ENCODE measurements at places on chromosomes 13 and 19.

DNA sequence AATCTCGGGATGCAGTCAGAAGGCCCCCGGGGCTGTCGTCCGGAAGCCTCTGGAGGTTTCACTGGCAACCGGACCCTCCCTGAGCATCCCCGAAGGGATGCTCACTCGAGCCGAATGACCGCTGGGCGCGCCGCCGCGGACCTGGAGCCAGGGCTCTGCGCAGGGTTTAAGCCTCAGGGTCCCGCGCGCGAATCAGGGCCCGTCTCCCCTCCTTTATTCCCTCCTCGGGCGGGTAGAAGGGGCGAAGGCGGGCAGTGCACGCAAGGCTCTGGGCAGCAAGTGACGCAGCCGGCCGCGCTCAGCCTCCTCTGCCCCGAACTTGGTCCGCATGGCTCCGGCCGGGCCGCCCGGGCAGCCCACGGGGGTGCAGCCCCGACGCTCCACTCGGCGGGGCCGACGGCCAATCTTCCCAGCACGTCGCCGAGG is 572 bp downstream of the SHISA2 start:
- DNase-seq, result no peak

GRCh38 chr19:18263324-18264136 is 10.7 kb downstream of the IQCN start:
- DNase-seq, result no peak

DNA sequence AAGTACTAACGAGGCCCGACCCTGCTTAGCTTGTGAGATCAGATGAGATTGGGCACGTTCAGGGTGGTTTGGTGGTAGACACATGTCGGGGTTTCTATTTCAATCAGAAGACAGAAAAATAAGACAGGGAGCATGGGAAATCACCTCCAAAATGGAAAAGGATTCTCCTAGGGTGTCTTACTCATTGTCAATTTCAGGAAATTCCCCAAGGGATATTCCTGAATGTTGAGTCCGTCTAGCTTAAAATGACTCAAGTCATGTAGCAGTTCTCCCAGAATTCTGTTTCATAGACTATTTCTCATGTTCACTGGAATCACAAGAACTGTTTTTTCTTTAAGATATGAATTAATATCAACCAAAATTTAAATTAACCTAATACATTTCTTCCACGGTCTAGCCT is 380.1 kb downstream of the EFNB2 start:
- DNase-seq, result no peak

DNA sequence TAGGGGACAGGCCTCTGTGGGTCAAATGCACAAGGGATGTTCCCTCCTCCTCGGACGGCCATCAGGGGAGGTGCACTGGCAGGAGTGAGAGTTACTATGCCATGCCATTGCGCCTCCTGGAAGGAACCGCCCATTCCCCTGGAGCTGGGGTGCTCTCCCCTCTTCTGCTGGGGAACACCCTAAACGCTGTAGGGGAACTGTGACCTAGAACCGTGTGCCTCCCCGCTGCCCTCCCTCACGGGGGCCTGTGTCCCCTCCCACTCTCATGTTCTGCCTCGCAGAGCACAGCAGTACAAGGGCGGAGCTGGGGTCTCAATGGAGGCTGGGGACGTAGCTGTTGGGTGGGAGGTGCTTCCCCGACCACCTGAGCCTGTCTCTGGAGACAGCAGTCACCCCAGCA is 17.2 kb upstream of the CRTC1 start:
- DNase-seq, result no peak

- DNase-seq, result no peak
These were observed 72.7 kb downstream of the DNAJC15 start for GRCh38 chr13:43095771-43096719.

DNA sequence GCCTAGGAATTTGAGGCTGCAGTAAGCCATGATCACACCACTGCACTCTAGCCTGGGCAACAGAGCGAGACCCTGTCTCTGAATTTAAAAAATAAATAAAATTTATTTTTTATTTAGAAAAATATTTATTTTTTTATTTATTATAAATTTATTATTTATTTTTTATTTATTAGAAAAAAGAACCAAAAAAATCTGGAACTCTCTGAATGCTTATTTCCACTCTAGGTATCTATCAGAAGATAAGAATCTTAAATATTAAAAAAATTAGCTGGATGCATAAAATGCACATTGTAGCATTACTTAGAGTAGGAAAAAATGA is 82.8 kb downstream of the CDADC1 start:
- DNase-seq, result no peak

DNA sequence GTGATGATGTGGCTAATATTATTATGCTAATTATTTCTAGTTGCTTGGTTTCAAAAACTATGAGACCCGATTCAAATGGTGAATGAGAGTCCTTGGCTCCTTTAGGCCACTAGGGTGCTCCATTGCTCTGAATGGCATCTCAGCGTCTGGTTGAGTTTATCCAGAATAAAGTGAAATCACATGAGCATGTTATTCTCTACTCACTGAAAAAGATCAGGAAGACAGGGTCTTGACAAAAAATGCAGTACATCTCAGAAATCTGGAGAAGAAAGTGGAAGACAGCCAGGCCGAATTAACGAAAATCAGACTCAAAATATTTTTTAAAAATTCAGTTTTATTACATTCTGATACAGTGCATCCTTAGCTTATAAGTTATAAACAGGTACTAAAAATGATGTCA is 516.2 kb downstream of the MYO16 start:
- DNase-seq, result peak; percentile 79

- DNase-seq, result no peak
These were observed 130.9 kb downstream of the SHISA2 start for GRCh38 chr13:25920931-25921330.

GRCh38 chr13:113965968-113966884 is 7.7 kb downstream of the C13orf46 start:
- DNase-seq, result no peak

- DNase-seq, result no peak
These were observed 13.3 kb upstream of the RETN start for GRCh38 chr19:7655581-7655980.

DNA sequence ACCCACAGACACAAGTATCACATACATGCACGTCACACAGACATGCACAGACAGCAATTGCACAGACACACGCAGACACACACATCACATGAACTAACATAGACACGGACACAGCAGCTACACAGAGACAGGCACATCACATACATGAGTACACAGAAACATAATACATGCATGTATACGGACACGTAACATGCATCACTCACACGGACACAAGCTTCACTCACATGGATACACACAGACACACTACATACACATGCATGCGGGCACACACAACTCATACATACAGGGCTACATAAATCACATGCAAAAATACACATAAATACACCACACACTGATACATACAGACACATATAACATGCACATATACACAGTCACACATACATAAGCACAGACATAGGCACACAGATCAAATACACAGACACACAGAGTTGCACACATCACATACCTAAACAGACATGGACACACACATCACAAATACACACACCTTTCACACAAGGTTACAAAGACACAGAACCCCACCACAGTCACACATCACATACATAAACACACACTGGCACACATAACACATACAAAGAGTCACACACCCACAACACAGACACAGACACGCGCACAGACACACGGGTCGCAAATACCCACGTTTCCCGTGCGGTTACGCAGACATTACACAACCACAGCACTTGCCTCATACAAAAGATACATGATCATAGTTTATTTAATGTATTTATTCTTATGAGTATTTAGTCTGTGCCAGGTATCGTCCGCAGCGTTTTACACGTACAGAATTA is 1.1 kb upstream of the LMTK3 start:
- no peak for DNase-seq

DNA sequence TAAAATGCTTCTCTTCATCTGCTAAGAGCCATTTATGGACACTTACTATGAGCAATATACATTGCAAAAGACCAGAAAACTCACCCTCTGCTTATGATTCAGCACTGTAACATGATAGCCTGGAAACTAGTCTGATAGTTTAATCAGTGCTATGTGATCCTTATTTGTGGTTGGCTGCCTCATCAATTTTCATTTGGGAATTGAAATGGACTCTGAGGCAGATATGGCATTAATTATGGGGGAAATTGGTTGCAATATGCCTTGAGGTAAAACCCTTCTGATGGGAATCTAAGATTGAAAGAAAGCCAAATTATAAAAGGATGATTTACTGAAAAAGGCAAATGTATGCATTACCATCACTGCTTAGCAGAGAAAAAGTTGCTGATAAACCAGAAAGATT is 33.5 kb downstream of the FAM216B start:
- peak; percentile 31 for DNase-seq

GRCh38 chr19:990119-990571 is 6.0 kb downstream of the WDR18 start:
- DNase-seq, result no peak

- DNase-seq, result no peak
These were observed 114.5 kb downstream of the KCNRG start for GRCh38 chr13:50129706-50130122.

DNA sequence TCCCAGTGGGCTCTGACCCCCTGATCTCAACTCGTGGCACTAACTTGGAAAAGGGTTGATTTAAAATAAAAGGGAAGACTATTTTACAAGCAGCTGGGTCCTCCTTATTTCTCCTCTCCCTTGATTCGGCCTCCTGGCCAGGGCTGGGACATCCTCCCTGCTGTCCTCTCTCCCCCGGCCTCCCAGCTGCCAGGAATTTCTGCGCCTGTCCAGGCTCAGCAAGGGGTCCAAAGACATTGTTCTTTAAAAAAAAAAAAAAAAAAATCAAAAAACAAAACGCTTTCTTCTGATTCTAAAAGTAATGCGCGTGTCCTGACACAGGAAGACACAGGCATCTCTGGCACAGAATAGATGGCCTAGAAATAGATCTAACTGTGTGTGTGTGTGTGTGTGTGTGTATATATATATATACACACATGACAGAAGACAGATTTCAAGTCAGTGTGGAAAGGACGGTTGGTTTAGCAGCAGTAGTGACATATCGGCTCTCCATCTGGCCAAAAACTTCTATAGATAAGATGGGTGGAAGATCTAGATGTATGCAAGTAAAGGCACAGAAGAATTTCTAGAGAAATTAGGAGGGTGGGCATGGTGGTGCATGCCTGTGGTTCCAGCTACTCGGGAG is 12.3 kb upstream of the LENG8 start:
- no peak for DNase-seq

DNA sequence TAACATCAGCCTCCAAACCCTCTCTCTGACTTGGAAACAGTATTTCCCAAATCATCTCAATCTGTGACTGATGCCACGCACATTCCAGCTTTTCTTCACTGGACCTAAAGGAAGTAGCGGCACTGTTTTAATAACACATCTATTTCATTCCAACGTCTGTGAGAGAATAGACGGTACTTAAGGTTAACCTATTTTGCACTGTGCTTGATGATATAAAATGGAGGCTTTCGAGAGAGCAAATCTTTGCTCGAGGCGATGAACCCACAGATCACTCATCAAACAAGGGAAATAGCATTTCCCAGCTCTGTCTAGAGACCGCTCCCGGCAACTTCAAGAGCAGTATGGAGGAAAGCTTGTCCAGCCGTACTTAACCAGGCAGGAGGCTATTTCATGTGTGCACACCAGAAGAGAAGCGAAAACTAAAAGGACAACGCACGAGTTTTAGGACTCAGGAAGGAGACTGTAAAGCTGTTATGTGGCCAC is 2.9 kb downstream of the UBL3 start:
- DNase-seq, result peak; percentile 42

- peak; percentile 34 for DNase-seq
These were observed 6.9 kb downstream of the KCTD12 start for GRCh38 chr13:76879203-76879882.

GRCh38 chr13:26707122-26708006 is 53.2 kb downstream of the GPR12 start:
- peak; percentile 77 for DNase-seq

- no peak for DNase-seq
These were observed 4.6 kb downstream of the FRY start for GRCh38 chr13:32036126-32036695.

- DNase-seq, result no peak
These were observed 110.2 kb downstream of the STOML3 start for GRCh38 chr13:38880397-38880796.

DNA sequence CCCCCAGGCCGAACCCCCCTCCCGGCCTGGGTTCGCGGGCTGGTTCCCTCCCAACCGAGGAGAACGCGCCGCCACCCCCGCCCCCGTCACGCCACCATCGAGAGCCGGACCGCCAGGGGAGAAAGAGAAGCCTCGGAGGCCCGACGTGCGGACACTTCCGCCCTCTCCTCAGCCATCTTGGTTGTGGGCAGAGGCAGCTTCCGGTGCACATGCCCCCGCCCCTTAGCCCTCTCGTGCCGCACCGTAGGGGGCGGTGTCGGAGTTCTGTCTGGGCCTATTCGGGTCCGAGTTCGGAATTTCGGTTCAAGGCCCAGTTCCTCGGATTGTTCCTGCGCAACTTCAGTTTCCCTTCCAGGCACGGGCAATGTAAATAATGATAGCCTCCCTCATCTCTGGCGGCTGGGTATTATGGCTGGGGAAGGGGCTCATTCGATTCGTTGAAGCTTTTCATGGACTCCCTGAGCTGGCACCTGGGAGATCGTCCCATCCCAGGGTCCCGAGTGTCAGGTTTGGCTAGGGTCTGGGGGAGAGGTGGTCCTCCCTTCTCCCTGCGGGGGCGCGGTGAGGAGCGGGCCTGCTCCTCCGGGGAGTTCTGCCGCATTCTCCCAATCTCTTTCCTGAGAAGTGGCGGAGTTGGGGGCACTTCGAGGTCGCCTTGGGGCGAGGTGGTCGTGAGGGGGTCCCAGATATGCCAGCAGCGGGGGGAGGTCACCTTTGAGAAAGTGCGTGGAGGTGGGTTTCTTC is at the start of the genes IER2 and STX10:
TSS of gene IER2 (plus strand) at position 225 of the 744 bp plus-strand sequence. CDS start 2,776 bp downstream, outside the sequence.
TSS of gene STX10 (minus strand) at position 189 of the 744 bp plus-strand sequence. CDS start 202 bp downstream, outside the sequence.
- peak; percentile 92 for DNase-seq

GRCh38 chr13:73754727-73755292 is 379.4 kb downstream of the KLF12 start:
- DNase-seq, result peak; percentile 30

DNA sequence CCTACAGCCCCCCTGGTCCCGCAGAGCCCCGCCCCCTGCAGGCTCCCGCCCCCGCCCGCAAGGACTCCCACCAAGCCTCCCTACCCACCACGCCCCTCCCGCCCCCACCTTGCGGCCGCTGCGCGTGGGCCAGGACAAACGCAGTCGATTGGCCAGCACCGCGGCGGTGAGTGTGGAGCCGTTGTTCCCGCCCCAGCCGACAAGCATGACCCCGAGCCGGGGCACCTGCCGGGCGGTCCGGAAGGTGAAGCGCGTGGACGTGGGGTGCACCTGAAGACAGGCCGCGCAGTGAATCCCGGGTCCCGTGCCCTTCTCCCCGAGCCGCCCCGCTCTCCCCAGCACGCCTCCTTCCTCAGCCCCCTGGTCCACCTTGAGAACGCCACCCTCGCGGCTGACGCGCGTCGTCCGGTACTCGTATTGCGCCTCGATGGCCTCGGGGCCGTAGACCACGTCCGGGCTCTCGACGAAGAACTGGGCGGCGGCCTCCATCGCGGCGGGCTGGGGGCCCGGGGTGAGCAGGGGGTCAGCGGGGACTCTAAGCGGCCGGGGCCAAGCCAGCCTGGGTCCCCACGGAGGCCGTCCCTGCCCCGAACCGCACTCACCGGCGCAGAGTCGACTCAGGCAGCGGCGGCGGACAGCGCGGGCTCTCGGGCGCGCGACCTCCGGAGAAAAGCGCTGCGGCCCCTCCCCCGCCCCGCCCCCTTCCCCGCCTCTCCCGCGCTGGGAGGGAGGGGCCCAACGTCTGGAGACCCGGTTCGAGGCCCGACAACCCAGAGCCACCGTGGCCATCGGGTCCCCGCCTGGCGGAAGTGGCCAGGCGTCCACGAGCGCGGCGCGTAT is at the start of gene ISYNA1:
TSS of gene ISYNA1 (minus strand) at position 643 of the 840 bp plus-strand sequence. CDS start at position 489, 154 bp downstream.
- DNase-seq, result peak; percentile 94

- DNase-seq, result no peak
These were observed 733.5 kb upstream of the SGCG start for GRCh38 chr13:22447132-22447886.

- no peak for DNase-seq
These were observed 24.8 kb upstream of the LAIR1 start for GRCh38 chr19:54389553-54389952.

- peak; percentile 89 for DNase-seq
These were observed 12.4 kb downstream of the RFX1 start for GRCh38 chr19:13993590-13994300.
